ENCODE measurements at places on chromosomes 1 and 21. TPM values are rescaled to one million over a fixed set of nuclear protein-coding genes. Genes with fewer than 3 reads are reported as not detected.

Gene AMPD1
- 1.4 TPM for total RNA-seq

Gene SYCP1
- total RNA-seq: not detected

Gene MSH4
- 0.16 TPM for total RNA-seq

GRCh38 chr1:46405197-46405555 is 11.1 kb downstream of the FAAH start:
- no peaks in the 10 kb centered on the region for H3K4me1 ChIP-seq
- DNase-seq: no peak
- H3K4me3 ChIP-seq: no peak overlapping the region
- H3K36me3 ChIP-seq: no peaks in the 10 kb centered on the region
- no peak overlapping the region for H3K27ac ChIP-seq

- no peaks in the 10 kb centered on the region for H3K36me3 ChIP-seq
- no peak for DNase-seq
- no peaks in the 10 kb centered on the region for H3K4me1 ChIP-seq
- H3K27me3 ChIP-seq: no peaks in the 10 kb centered on the region
Measured at GRCh38 chr1:153190373-153190772, 12.9 kb upstream of the LELP1 start.

GRCh38 chr1:54255026-54255702 is 55.2 kb downstream of the MRPL37 start:
- H3K27me3 ChIP-seq: no peaks in the 10 kb centered on the region
- no peaks in the 10 kb centered on the region for H3K4me1 ChIP-seq
- no peak overlapping the region for H3K4me3 ChIP-seq
- no peak overlapping the region for H3K27ac ChIP-seq
- no peaks in the 10 kb centered on the region for H3K36me3 ChIP-seq
- no peak for DNase-seq

DNA sequence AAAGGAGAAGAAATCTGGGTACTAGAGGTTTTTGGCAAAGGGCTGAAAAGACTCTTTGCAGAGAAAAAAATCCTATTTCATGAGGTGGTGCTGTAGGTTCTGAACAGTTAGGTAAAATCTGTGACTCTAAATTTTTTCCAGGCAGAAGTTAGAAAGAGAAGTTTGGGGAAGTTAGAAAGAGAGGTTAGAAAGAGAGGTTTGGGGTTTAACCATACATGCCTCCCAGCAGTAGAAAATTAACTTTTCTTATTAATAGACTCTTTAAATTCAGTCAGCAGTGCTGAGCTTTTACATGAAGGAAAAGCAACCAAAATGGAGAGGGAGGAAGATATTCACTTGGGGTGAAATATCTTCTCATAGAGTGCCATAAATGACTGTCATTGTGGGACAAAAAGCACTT is 12.2 kb downstream of the AMY1C start:
- no peak overlapping the region for H3K27ac ChIP-seq
- no peaks in the 10 kb centered on the region for H3K36me3 ChIP-seq
- no peaks in the 10 kb centered on the region for H3K4me1 ChIP-seq
- no peaks in the 10 kb centered on the region for H3K27me3 ChIP-seq
- H3K4me3 ChIP-seq: no peak overlapping the region

GRCh38 chr1:118306851-118307250 is 121.8 kb upstream of the SPAG17 start:
- H3K4me3 ChIP-seq: no peak overlapping the region
- no peak for DNase-seq
- no peaks in the 10 kb centered on the region for H3K36me3 ChIP-seq
- no peak overlapping the region for H3K27ac ChIP-seq
- no peaks in the 10 kb centered on the region for H3K4me1 ChIP-seq
- H3K27me3 ChIP-seq: no peaks in the 10 kb centered on the region

DNA sequence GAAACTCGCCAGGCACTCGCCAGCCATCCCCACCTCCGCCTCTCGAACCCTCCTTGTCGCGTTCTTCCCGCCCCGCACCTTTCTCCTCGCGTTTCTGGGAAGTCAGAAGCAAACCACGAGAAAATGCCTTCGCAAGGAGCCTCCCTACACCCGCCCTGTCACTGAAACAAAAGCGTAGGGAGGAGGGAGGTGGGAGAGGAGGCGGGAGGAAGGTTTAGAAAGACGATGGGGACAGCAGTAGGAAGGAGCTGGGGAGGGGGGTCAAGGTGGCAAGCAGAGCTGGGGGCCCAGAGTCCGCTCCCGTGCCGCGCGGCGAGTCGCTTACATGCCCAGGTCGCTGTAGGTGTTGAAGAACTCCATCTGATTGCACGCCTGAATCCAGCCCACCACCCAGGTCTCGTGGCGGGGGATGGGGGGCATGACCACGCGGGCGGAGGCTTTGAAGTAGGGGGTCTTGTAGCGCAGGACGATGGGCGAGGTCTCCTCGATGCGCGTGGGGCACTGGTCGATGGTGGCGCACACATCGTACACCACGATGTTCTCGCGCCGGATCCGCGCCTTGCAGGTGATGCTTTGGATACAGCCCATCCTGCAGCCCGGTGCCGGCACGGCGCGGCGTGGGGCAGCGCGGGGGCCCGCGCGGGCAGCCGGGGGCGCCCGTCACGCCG is 1.0 kb downstream of the FAM78B start:
- H3K4me1 ChIP-seq: peaks cover 5% of the 10 kb centered on the region
- peaks cover 7% of the 10 kb centered on the region for H3K27me3 ChIP-seq
- H3K27ac ChIP-seq: no peak overlapping the region
- no peaks in the 10 kb centered on the region for H3K36me3 ChIP-seq
- H3K4me3 ChIP-seq: peak overlapping the region; percentile 37
- peak; percentile 22 for DNase-seq

DNA sequence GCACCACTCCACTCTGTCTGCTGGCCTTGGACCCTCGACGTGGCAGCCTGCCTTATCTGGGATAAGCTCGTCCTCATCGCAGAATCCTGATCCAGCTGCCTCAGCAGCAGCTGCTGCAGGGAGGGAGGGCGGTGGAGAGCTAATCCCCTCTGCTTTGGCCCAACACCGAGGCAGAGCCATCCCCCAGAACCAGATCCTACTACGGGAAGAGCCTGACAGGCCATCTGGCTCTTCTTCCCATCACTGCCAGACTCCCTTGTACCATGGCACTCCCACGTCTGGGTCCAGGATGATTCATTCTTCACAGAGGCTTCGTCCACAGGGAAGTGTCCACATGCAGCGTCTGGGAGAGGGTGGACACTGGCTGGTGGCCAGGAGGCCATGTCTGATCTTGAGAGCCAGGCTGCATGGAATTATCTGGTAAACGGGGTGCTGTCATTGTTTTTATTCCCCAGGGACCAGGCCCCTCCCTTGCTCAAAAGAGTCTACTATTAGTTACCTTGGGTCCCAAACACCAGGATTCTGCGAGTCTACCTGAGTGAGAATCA is 14.6 kb upstream of the PKP1 start:
- H3K36me3 ChIP-seq: no peaks in the 10 kb centered on the region
- no peaks in the 10 kb centered on the region for H3K27me3 ChIP-seq
- DNase-seq: no peak
- H3K4me3 ChIP-seq: no peak overlapping the region
- no peak overlapping the region for H3K27ac ChIP-seq

Measured in colonic mucosa (tissue), 4 donors.